ENCODE measurements at places on chromosomes 6 and 20.

GRCh38 chr20:18191306-18191705 lies 53.6 kb downstream of the KAT14 start:
- no peak for DNase-seq

GRCh38 chr6:96235927-96236326 lies 220.2 kb downstream of the FUT9 start:
- DNase-seq, result no peak

GRCh38 chr6:111715321-111715720 lies 109.6 kb upstream of the TRAF3IP2 start:
- DNase-seq, result no peak

DNA sequence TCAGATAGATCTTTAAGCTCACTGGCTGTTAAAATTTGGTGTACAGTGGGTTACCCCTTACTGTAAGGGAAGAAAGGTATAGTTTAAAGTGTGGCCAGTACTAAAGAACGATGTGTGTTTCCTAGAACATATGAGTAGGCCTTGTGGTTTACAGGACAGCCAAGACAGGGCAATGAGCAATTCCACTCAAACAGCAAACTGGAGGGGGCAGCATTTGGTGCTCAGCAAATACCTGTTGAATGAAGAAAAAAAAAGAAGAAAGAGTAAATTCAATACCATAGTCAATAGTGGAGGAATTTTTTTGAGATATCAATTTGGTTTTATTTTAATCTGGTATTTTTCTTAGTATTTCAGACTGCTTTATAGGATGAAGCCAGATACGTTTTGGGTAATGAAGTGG lies 3.8 kb upstream of the NCOA5 start:
- DNase-seq, result no peak

DNA sequence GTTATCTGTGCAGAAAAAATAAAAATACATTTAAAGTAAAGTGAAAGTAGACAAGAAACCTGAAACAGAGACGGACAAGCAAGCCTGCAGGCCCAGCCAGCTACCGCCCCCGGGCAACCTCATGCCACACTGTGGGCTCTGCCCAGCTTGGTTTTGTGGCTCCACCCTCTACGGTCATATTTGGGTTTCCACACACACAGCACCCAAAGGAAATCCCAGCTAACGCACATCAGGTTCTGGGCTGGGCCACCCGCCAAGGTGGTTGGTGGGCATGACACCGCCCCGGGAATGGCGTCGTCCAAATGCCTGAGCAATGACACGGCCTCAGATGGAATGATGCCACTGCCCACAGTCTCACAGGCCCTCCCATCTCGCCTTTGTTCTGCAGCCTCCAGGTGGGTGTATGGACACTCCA lies 22.9 kb downstream of the FAM110A start:
- DNase-seq, result no peak

DNA sequence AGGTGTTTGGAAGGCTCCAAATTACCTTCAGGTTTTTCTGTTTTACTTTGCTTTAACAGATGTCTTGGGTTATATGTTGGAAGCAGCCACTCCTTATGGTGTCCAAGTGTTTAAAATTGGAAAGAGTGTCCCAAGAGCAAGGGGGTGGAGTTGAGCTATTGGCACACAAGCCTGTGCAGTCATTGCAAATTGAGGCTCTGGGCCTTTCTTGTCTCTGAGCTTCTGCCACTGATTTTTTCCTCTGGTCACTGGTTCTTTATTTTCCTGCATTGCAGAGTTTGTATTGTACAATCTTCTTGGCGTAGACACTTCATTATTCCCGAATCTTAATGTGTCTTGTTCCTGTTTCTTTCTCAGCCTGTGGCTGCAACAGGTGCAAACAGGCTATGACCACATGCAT lies 598.8 kb downstream of the RNF144B start:
- no peak for DNase-seq

GRCh38 chr6:105326216-105326615 lies 76.7 kb downstream of the PREP start:
- no peak for DNase-seq

DNA sequence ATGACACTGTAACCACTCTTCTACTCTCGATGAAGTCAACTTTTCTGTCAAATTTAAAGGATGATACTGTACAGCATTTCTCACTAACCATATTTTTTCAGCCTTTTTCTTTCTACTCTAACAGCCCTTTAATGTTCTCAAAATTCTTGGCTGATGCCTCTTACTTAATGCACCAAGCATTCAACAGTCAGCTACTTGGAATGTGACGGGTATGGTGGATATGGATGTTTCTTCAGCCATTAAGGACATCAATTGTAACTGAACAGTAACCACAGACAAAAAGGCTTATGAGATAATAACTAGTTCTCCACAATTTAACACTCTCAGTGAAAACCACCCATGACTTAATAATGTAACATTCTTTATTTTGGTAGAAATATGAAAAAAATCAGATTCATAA lies 467.2 kb upstream of the ZNF337 start:
- DNase-seq, result no peak

GRCh38 chr20:16541226-16541625 lies 32.0 kb downstream of the KIF16B start:
- no peak for DNase-seq

- DNase-seq, result peak; percentile 41
Measured at GRCh38 chr6:107458672-107459282, 587 bp downstream of the PDSS2 start.

DNA sequence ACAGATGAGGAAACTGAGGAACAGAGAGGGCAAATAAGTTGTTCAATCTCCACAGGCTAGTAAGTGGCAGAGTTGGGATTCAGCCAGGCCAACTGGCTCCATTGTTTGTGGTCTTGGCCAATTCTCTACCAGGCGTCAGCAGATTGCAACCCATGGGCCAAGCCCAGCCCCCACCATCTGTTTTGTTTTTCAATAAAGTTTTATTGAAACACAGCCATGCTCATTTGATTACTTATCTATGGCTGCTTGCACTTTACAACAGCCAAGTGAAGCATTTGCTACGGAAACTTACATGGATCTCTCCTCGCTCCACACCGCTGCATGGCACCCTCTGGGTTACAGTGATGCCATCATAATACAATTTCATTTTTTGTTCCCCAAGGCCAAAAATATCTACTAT lies 90.8 kb downstream of the ZNF217 start:
- DNase-seq, result no peak

DNA sequence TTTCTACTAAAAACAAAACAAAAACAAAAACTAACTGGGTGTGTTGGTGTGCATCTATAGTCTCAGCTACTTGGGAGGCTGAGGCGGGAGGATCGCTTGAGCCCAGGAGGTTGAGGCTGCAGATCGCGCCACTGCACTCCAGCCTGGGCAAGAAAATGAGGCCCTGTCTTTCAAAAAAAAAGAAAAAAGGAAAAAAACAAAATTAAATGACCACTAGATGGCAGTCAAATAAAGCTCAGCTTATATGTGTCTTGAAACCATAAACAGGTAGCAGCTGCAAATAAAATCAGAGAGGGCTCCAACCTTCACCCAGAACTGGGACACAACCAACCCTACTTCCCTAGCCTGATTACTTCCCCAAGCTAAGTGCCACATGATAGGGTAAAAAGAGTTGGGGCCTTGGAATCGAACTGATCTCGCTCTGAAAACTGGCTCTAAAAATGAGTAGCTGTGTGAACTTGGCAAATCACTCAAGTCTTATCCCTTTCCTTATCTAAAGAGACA lies 67.1 kb upstream of the ADGRF4 start:
- peak; percentile 31 for DNase-seq

GRCh38 chr6:147547369-147547902 lies 38.9 kb downstream of the SAMD5 start:
- no peak for DNase-seq

GRCh38 chr6:108115598-108116058 lies 41.1 kb upstream of the OSTM1 start:
- DNase-seq, result peak; percentile 82

All from left lung (tissue), 14 donors.